Retina (tissue), 1 donor: ENCODE measurements at places on chromosomes 11 and 22.

- DNase-seq: no peak
Observed at GRCh38 chr22:47775686-47776085, 1013.2 kb downstream of the TBC1D22A start.

DNA sequence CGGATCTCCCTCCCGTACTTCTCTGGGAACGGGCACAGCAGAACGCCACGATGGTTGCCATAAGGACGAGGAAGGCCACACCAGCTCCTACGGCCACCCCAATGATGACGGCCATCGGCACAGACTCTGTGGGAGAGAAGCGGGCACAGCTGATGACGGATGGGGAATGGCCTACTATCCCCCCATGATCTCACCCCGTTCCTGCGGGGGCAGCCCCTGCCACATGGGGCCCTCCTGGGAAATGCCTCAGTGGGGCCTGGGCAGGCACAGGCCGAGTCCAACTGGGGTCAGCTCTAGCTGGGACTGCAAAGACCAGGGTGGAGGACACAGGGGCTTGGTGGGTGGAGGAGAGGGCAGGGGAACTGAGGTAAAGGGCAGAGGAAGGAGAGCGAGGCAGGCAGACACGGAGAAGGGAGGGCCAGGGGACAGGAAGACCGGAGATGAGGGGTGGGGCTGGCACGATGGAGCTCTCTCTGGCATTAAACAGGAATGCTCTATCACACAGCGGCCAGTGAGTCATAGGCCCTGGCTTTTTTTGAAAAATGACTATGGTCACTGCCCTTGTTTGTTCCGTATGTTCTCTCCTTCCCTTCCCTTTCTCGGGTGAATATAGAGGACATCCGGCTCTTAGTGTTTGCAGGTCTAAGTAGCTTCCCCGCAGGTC, 76.0 kb downstream of the ST3GAL4 start:
- DNase-seq: no peak

- peak; percentile 28 for DNase-seq
Observed at GRCh38 chr11:96332126-96332771, 10.7 kb downstream of the MAML2 start.

DNA sequence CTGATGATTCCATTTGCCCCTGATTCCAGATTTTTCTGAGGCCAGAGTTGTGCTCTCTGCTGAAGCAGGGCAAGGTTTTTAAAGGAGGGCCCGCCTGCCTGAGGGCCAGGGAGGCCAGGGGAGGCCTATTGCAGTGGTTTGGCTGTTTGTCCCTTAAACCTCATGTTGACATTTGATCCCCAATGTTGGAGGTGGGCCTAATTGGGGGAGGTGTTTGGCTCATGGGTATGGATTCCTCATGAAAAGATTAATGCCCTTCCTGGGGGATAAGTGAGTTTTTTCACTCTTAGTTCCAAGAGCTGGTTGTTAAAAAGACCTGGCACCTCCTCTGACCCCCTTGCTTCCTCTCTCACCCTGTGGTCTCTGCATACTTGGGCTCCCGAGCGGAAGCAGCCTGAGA, 9.2 kb downstream of the GAL3ST3 start:
- no peak for DNase-seq

- DNase-seq: no peak
Observed at GRCh38 chr11:105219670-105220069, 80.1 kb upstream of the CARD18 start.
